ENCODE measurements at places on chromosomes 6 and 20.

DNA sequence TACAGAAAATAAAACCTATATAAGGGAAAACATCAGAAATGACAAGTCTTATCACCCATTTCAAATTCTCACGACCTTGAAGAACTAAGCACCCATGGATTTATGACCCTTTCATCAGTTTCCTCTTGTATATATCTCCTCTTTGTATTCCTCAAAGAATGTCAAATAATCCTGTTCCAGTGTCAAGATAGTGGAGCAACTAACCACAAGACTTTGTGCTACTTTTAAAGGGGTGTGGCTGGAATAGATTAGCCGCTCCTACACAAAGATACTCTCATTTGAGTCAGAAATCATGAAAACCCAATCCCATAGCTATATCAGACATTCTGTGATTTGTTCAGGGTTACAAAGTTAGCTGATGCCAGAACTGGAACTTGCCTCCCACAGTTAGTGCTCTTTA lies 6.6 kb downstream of the REPS1 start:
- no peak for DNase-seq

GRCh38 chr6:25524542-25524941 lies 127.5 kb upstream of the SCGN start:
- no peak for DNase-seq

DNA sequence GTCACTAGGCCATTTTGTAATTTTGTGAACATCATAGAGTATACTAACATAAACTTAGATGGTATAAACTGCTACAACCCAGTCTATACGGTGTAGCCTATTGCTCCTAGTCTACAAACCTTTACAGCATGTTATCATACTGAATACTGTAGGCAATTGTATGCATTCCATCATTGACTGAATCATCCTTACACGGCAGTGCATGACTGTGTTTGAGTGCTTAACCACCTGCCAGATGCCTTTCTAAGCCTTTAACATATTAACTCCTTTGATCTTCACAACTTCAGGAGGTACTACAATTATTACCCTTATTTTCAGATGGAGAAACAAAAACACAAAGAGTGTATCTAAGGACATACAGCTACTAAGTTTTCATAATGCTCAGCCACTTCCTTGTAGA lies 14.0 kb downstream of the DPPA5 start:
- DNase-seq: no peak

GRCh38 chr20:15511551-15511950 lies 1061.7 kb downstream of the KIF16B start:
- no peak for DNase-seq

GRCh38 chr20:37383229-37383989 lies 37.5 kb downstream of the SRC start:
- no peak for DNase-seq

DNA sequence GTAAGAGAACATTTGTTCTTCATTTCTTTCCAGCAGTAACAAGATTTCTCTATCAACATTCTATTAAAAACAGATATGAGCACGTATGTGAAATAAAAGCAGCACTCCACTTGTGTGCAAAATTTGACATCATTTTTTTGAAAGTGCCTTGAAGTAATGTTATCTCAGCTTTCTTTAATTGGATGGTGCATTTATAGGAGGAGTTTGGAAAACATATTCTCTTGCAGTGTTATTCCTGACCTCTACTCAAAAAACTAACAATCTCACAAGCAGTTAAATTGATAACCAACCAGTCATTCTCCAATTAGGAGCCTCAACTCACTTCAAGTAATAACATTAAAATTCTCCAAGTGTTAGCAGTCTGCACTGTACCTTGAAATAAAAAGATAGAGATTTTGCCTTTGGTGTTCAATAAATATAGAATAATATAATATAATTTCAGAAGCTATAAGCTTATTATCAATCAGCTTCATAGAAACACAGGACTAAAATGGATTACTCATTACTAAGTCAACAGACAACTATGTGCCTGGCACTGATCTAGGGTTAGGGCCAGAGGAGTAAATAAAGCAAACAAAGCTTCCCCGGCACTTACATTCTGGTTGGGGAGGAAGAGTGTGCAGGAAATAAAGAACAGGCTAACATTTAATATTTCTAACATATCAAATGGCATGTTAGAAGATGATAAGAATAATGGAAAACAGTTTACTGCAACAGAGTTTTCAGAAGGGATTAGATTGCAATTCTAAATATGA lies 149.0 kb upstream of the SGK1 start:
- DNase-seq: no peak

- no peak for DNase-seq
Observed at GRCh38 chr6:56507517-56507916, 135.2 kb downstream of the DST start.

DNA sequence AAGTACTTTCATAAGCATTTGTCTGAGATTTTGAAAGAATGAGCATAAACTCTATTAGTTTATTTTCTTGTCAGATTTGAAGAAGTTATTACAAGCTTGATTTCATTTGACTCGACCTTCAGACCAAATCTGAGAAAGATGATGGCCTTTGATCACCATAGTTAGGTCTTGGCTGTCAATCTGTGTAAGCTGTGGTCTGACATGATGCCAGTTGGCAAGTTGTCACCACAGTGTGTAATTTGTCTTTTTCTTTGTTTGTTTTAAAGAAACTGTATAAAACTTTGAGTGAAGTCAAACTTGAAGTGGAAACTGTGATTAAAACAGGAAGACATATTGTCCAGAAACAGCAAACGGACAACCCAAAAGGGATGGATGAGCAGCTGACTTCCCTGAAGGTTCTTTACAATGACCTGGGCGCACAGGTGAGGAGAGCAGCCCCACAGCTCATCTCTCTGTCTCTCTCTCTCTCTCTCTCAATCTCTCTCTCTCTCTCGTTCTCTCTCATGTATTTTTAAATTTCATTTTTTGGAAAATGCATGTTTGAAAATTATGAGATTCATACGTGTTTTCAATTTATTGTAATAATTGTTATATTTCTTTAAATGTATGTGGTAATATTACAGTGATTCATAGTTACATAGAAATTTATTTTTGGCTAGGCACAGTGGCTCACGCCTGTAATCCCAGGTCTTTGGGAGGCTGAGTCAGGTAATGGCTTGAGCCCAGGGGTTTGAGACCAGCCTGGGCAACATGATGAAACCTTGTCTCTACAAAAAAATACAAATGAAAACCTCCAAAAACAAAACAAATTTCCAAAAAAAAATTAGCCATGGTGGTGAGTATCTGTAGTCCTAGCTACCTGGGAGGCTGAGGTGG lies 208.1 kb downstream of the UTRN start:
- no peak for DNase-seq
